Stimulated activated CD4-positive, alpha-beta T cell treated with anti-CD3 and anti-CD28 coated beads, Interleukin-2, amount 100 ng/mL, for 24 hours (primary cell): ENCODE measurements at places on chromosomes 13 and 19.

DNA sequence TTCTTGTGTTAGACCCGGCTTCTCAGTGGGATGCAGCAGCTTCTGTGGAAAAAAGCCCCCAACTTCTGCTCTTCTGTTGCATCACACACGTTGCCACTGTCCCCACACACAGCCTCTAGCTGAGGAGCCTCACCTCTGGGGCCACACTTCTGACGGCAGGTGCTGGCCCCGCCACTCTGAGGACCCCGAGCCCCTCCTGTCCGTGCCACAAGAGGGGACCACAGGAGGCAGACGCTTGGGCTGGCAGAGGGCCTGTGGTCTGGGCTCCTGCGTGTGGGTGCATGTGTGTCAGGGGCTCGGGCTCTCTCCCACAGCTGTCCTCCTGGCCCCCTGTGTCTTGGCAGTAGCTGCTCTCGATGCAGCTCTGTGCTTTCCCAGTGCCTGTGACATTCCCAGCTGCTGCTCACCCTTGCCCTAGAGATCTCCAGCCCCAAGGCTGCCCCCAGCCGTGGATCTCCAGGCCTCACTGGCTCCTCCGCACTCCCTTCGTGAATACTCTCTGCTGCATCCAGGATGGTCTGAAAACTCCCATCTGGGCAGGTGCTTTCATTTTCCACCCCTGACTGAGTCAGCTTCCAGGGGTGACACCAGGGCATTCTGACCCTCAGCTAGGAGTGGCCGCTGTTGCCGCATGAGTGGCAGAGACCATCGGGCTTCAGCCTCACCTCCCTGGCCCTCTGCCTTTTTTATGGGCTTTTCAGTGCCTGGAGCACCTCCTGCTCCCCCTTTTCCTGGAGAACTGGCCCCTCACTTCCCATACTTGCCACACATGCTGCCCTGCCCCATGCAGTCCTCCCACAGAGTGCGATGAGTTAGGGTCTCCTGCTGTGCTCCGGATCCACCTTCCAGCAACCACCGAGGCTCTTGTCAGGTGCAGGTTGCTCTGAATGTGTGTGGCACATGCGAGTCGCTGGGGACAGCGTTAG, 13.7 kb downstream of the MAU2 start:
- no peak for DNase-seq

DNA sequence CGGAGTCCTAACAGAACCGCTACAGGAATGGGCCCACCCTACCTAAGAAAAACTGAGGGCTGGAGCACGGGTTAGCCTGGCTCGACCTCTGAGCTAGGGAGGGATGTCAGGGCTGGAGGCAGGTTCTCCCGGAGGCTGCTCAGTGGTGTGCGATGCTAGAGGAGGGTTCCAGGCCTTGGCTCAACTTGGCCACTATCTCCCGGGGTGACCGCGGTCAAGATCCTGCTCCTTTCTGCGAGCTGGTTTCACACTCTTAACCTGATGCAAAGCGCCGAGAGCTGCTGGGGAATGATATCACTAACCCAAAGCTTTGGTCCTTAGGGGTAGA, 301 bp downstream of the POP4 start:
- no peak for DNase-seq

- no peak for DNase-seq
Measured at GRCh38 chr19:7670790-7671189, 1.9 kb downstream of the RETN start.

- DNase-seq: no peak
Measured at GRCh38 chr19:39746836-39747529, 9.2 kb upstream of the CLC start.

GRCh38 chr13:110758195-110758805, 44.8 kb downstream of the ING1 start:
- DNase-seq: no peak

DNA sequence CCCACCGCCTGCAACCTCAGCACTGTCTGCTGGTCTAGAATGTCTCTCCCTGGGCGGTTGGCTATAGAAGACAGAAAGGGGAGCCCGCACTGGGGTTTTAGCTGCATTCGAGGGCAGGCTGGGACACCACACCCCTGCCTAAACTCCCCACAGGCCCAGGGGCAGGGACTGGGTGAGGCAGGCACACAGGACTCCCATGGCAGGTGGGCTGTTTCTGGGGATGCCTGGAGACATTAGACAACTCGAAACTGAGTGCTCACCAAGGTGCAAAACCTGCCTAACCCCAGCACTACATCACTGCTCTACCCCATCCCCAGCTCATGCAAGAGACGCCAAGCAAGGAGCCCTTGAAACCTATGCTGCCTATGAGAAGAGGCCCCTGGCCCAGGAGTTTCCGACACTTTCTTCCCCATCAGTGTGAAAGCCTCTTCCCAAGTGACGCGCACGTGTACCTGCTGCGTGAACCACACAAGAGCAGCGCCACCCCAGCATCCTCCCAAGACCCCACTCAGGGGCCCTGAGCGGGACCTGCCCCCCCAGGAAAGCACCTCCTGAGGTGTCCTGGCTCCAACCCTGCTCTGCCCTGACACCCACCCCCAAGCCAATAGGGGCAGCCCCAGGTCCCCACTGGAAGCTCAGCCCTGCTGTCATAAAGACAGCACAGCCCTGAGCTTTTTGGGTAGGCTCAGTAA, 121.2 kb downstream of the TUBA3C start:
- DNase-seq: no peak

DNA sequence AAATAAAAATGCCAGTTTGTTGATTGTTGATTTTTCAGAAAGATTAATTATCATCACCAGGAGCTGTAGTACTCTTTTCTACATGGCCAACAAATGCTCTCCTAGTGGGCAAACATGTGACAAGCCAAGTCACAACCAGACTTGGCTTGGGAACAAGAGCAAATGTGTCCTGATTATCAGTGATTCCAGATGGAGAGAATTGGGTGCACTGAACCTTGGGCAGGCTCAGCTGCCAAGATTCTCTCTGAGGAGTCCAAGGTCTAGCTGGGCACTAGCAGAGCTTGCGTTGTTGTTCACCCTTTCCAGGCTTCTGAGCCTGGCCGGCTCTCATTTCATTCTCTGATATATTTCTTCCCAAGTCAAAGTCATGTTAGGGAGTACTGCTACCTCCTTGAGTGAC, 27.3 kb upstream of the GPI start:
- DNase-seq: no peak

DNA sequence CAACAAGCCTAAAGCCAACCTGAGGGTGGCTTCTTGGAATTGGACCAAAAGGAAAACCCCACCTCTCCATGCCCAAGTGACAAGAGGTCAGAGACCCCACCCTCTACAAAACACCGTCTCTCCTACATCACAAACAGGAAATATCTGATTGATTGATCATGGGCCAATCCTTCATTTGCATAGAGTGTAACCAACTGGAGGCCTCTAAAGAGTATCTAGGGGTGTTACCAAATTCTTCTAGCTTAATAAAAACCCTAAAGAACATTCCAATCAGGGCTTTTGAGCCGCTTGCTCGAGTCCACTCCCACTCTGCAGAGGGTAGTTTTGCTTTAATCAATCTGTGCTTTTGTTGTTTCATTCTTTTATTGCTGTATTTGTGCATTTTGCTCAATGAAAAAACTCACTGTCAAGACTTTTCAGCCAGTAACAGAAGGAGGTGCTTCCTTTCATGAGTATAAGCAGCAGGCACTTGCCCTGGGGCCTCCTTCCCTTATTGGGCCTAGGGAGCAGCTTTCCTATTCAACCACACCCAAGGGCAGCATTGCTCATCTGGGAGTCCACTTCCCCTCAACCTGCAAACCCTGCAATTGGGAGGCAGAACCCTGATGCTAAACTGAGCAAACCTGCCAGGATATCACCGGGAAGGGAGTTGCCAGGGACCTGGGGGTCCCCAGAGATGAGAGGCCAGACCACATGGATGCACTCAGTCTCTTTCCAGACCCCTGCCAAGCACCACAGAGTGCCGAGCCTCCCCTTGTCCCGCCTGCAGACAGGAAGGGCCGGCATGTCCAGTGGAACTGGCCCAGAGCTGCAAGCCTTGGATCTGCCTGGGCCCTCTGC, 154.3 kb upstream of the VSTM2B start:
- DNase-seq: no peak

DNA sequence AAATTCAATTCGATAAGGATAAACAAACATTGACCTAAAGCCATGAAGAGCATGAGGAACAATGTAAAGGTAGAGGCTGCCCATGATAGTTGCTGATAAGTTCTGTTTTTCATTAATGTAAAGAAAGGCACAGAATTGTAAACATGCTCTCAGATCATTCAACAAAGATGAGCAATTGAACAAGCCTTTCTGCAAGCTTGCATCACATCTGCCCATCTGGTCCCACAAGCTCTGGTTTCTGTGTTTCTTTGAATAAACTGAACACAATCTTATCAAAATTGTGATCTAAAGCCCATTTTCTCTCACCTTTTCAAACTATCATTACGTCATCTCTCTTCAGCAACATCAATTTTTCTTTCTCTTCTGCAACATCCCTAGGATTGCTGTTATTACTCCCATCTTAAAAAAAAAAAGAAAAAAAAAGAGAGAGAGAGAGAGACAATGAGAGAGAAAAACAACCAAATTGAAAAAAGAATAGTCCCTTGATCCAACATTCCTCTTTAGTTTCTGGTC, 487.2 kb upstream of the GPC6 start:
- DNase-seq: no peak
